Natural killer cell treated with Interleukin-12 subunit alpha and Interleukin-12 subunit beta and Interleukin-15 and Interleukin-18, amount 100 ng/mL, for 72 hours (primary cell): ENCODE measurements at places on chromosomes 2 and 18. TPM values are rescaled to one million over a fixed set of nuclear protein-coding genes. Genes with fewer than 3 reads are reported as not detected.

GRCh38 chr2:230779126-230779525, 66.5 kb downstream of the CAB39 start:
- no peak for DNase-seq

The RAB6C gene
- total RNA-seq: not detected

GRCh38 chr2:16038621-16039020, 98.3 kb downstream of the MYCN start:
- DNase-seq: no peak

DNA sequence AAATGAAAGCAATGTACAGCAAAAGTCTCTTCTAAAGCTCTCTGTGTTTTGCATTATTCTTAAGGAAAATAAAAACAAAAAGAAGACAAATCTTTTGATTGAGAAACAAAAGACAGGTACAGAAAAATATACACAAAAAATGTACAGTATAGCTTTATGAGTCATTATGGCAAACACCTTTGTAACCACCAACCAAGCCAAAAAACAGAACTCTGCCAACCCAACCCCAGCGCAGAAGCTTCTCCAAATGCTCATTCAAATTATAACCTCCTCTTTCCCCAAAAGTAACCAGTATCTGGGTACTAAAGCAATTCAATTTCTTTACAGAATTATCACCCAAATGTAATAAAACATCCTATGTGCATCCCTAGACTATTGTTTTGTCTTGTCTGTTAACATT, 255.9 kb upstream of the STON1 start:
- DNase-seq: no peak

The IL36B gene
- total RNA-seq: not detected

The GPR75 gene
- 3.9 TPM for total RNA-seq

DNA sequence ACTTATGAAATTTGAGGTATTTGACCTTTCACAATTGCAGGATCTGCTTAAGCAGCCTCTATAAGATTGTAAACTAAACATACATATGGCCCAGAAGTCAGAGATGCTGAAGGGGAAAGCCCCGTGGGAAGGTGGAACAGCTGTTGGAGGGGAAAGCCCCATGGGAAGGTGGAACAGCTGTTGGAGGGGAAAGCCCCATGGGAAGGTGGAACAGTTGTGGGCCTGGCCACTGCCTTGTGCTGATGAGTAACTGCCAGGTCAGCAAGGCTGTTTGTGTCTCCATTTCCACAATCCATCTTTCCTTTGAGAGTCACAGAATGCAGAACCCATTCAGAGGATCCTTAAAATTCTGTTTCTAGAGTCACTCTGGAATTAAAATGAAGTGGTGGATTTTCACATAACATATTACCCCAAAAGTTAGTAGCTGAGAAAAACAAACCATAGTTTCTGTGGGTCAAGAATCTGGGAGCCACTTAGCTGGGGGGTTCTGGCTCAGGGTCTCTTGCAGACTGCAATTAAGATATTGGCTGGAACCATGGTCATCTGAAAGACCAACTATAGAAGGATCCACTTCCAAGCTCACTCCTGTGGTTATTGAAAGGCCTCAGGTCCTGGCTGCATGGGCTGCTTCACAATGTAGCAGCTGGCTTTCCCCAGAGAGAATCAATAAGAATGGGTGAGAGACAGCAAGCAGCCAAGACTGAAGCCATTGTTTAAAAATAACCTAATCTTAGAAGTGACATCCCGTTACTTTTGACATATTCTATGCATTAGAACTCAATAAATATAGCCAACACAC, 86.6 kb upstream of the CAVIN2 start:
- no peak for DNase-seq

- no peak for DNase-seq
Measured at GRCh38 chr2:101380376-101380775, 6.9 kb downstream of the CREG2 start.

GRCh38 chr2:205775097-205775877, 93.0 kb downstream of the NRP2 start:
- no peak for DNase-seq

GRCh38 chr2:235502336-235502735, 8.5 kb downstream of the AGAP1 start:
- no peak for DNase-seq

The MROH2A gene
- total RNA-seq: not detected

DNA sequence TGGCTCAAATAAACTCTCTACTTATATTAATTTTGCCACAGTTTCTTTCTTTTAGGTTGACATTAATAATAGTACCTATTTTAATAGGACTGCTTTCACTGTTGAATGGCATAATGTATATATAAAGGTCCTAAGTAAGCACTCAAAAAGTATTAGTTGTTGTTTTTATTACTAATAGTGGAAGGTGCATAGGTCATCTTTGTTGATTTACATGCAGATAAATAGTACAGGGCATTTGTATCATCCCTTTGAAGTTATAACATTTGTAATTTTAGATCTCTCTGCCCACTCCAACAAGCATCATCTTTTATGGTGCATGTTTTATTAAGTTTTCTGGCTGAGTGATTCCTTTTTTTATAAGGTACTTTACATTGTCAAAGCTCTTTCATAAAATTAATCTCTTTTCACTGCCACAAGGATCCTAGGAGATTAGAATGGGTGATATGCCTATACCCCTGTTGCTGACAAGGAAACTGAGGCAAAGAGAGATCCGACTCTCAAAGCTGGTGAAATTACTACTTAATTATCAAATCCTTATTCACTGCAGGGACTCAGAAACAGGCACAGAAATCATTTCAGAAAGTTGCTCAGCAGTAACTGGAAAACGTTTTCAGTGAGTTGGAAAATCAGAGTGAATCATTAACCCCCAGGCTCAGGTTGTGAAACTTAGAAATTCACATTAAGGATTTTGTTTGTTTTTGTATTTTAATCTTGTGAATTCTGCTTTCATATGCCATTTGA, 299.6 kb downstream of the AGPS start:
- no peak for DNase-seq
